ENCODE measurements at places on chromosomes 4 and X.

GRCh38 chr4:7049295-7049694, 6.1 kb downstream of the TADA2B start:
- DNase-seq, result no peak

DNA sequence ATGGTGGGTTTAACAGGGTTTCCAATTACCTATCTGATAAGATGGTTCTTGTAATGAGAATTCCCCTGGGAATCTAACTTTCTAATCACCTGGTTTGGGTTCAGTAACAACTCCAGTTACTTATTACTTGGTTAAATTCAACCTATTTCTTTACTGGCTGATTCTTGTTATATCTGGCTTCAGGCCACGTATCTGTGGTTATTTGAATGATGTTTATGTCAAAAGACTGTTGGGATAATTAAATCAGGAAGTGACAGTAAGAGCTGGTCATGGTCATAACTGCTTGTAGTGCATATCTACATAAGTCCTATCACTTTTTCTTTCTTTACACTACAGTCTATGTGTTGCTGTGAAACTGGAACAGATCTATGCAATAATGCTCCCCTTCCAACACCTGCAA, 108.1 kb downstream of the MID1 start:
- DNase-seq, result no peak

DNA sequence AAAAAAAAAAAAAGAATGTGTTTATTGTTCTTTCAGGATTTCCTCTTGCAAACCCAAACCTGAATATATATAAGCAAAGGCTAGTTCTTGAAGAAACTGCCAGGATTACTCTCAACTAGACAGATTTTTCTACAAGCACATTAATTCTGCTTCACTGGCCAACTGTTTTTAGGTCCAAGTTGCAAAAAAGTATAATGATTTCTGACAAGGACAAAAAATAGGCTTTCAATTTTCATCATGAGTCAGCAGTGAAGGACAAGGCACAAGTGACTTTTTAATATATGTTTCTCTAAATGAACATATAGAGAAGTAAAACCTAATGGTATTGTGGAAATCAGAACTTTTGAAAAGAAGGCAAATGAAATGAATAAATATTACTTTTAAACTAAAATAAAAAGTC, 73.7 kb downstream of the ELOVL6 start:
- DNase-seq, result no peak

DNA sequence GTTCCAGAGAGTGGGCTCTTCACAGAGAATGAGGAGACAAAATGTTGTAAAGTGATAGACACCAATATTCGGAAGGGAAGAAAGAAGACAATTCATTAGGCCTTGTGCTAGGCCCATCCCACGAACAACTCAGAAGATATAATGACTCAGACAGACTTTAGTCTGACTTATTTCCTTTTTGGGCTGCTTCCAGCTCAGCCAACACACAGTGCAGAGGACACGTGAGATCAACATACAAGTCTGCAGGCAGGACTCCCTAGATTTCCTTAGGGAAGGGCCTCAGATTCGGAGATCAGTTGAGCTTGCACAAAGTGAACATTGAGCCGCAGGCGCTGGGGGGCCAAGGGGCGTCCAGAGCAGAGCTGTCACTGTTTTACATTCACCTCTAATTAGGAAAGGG, 290.7 kb upstream of the TENM3 start:
- DNase-seq, result no peak

- DNase-seq, result no peak
Measured at GRCh38 chr4:97300561-97300960, 842.7 kb downstream of the STPG2 start.

- no peak for DNase-seq
Measured at GRCh38 chr4:62274782-62275181, 1074.7 kb downstream of the ADGRL3 start.

DNA sequence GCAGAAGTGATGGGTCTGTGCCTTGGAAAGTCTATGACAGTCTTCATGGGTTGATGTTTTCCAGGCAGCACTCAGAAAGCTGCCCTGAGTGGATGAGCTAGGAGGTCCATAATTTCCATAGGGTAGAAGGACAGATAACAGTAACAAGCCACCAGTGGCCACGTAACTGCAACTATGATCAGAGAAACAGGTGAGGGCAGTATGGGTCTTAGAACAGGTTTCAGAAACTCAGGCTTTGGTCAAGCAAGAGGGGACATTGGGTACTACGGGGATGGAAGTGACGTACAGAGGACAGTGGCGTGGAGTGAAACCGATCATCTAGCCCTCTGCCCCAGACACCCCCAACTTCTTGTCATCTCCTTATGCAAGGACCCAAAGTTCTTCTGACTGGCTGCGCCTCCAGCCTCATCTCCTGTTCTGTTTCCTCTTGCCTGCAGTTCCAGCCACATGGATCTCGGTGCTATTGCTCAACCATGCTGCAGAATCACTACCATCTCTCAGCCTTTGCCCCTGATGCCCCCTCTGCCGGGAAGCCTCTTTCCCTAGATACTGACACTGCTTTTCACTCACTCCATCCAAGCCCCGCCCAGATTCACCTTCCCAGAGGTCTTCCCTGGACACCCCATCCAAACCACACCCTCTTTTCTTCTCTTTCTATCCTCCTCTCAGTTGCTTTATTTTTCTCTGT, 123.4 kb downstream of the MFAP3L start:
- DNase-seq, result no peak

- no peak for DNase-seq
Measured at GRCh38 chr4:62360156-62360545, 1160.0 kb downstream of the ADGRL3 start.

DNA sequence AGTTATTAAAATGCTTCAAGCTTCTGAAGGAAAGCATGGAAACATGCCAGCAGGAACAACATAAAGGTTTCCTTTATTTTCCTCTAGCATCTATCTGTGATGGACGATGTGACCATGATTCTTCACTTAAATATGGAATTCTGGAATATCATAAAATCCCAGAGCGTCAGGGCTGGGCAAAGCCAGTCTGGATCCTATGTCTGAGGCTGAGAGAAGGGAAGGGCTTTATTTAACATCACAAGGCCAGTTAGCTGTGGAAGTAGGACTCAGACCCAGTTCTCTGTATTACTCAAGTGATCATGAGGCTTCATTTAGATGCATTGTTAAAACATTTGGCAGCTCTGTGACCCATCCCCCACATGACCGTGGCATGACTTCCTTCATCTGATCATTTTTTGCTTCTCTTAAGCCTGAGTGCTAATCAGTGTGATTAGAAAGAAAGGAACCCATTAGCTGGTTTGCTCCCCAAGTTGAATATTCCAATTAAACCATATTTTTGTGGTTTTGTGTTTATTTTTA, 40.9 kb upstream of the EOLA2 start:
- DNase-seq, result no peak

GRCh38 chr4:90375081-90375480, 247.9 kb downstream of the CCSER1 start:
- DNase-seq, result no peak

DNA sequence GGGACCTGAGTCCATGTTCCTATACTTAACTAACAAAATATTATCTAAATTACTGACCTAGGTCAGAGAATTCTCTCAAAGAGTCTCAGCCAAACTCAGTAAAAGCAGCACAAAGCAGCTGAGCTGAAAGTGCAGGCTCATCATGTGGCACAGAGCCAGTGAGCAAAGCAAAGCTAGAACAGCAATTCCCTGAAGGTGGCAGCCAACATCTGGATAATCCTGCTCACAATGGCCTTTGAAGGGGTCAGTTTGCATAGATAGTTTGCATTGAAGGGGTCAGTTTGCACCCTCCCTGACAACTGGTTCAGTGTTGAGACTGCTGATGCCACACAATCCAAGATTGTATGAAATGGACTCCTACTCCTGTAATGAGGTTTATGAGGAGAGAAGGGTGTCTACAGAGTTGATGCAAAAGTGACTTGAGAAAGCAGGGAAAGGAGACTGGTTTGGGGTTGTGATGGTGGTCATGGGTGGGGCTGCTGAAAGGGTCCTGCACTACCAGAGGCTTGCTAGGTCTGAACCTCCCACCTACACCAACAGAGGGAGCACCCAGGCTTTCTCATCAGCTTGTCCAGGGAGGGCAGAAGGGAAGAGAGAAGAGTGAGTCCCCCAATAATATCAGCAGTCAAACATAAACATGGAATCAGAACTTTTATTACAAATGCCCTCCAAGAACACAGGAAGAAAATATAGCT, 39.7 kb downstream of the TRIM61 start:
- DNase-seq, result no peak

GRCh38 chrX:124493984-124494383, 147.6 kb downstream of the SH2D1A start:
- no peak for DNase-seq

GRCh38 chrX:147962476-147962875, 18.7 kb upstream of the FMR1NB start:
- DNase-seq, result no peak

DNA sequence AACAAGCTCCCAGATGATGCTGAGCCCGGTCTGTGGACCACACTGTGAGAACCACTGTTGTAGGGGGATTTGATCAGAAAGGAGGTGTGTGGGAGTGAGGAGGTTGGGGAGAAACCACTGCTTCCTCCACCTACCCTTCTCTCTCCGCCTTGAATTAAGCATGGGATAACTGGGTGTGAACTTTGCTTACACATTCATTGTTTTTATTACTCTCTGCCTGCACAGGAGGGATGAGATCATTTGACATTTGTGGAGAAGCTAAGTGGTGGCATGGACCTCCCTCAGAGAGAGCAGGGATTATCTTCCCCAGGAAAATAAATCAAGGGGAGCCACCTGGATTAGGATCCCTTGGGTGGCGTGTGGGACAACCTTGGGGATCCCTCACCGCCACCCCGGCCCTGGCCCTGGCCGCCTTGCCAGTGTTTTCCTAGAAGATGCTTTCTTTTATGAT, 212.1 kb upstream of the ATP6AP2 start:
- no peak for DNase-seq

- DNase-seq, result no peak
Measured at GRCh38 chr4:175635546-175635945, 176.5 kb downstream of the GPM6A start.

GRCh38 chr4:140254651-140255299, 100.8 kb upstream of the MAML3 start:
- DNase-seq, result no peak

- no peak for DNase-seq
Measured at GRCh38 chr4:144739511-144740033, 93.6 kb downstream of the HHIP start.

DNA sequence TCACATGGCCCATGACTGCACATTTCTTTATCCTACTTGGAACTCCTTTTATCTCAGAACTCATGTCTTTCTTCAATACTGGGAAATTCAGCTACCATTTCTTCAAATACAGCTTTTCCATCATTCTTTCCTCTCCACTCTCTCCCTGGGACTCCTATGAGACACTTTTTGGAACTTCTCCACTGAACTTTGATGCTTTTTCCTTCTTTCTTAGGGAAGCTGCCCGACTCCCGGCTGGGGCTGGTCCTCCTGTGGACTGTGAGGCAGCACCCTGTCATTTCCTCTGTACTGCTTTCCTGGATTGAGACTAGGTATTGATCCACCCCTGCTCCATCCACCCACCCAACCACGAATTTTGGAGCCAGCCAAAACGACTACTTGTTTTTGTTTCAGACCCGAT, 40.0 kb downstream of the ZFYVE28 start:
- no peak for DNase-seq

DNA sequence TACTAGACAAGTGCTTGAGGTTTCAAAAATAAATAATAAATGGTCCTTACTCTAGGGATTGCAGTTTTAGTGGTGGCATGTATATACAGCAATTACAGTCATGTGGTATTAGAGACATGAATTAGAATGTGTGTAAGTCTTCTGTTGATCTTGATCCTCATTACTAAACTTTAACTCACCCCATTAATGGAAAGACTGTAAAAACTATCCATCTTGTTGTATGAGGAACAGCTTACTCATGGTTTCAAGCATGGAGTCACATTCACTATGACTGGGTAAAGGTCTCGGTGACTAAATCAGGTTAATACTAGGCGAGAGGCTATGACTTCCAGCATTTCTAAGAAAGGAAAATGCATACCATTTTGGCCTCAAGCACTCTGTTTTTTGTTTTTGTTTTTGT, 107.0 kb upstream of the HPGD start:
- DNase-seq, result no peak

DNA sequence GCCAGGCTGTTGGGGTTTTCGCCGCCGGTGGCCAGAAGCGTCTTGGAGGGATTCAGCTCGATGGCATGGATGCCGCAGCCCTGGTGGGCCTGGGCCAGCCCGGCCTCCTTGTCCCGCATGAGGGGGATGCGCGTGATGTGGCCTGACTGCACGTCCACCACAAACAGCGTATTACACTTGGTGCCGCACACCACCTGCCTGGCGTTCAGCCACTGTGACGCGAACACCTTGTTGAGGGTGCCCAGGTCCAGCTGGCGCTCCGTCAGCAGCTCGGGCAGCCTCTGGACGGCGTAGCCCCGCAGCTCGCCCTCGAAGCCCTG, 728 bp downstream of the DCAF12L2 start:
- no peak for DNase-seq

DNA sequence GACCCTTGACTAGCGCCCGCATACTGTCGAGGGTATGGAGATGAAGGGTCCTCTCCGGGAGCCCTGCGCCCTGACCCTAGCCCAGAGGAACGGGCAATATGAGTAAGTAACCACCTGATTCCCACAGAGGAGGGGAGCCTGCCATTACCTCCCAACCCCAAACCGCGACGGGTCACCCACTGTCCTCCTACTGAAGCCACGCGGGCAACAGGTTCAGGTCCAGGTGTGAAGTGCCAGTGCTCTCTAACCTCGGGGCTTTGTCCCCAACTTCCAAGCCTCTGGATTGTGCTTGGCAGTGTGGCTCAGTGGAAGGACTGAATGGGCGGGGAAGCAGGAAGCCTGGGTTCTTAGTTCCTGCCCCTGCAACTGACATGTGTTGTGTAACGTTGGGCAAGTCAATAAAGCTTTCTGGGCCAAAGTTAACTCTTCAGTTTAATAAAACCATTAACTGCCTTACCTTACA, 694 bp downstream of the OCRL start:
- no peak for DNase-seq

DNA sequence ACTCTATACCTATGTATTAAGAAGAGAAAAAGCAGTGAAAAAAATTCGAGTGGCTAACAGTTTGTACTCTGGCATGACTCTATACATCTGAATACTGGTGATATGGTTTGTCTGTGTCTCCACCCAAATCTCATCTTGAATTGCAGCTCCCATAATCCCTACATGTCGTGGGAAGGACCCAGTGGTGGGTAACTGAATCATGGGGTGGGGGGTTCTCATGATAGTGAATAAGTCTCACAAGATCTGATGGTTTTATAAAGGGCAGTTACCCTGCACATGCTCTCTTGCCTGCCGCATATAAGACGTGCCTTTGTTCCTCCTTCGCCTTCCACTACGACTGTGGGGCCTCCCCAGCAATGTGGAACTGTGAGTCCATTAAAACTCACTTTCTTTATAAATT, 70.4 kb downstream of the LRBA start:
- no peak for DNase-seq

DNA sequence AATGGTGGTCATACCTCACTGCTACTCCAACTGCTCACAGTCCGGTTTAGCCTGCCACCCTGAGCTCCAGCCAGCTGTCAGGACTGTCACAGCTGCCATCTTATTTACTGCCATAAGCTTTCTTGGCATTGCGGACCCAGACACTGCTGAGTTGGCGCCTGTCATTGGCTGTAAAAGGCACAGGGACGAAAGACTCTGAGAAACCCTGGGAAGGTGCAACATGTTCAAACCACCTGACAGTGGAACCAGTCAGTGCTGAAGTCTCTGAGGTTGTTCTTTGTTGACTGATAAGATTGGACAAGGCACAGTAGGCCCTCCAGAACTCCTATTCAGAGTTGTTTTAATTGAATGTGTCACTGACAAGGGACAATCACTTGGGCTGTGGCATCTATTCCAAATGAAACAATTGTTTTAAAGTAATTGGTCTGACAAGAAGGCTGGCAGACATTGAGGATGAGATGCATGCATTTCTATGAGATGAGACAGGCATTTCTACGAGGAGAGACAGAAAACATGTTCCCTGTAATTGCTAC, 927.8 kb downstream of the STPG2 start:
- no peak for DNase-seq

Data from memory B cell (primary cell).